Stimulated activated CD4-positive, alpha-beta T cell treated with anti-CD3 and anti-CD28 coated beads, Interleukin-1b, Interleukin-23, amount 100 ng/mL, for 4 hours (primary cell): ENCODE measurements at places on chromosomes 2 and 18.

DNA sequence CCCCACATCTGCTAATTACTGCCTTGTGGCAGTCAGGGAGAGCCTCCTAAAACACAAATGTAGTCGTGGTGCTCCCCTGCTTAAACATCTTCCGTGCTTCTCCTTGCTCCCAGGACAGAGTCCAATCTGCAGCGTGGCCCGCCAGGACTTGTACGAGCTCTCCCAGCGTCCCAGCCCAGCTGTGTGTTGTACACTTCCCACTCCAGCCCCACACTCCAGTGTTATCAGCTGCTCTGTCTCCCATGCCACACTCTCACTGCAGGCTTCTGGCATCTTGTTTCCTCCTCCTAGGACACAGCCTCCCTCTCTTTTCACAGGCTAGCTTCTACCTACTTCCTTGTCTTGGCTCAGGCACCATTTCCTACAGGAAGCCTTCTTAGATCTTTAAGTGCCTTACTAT, 199.4 kb downstream of the ALPK2 start:
- DNase-seq: no peak

DNA sequence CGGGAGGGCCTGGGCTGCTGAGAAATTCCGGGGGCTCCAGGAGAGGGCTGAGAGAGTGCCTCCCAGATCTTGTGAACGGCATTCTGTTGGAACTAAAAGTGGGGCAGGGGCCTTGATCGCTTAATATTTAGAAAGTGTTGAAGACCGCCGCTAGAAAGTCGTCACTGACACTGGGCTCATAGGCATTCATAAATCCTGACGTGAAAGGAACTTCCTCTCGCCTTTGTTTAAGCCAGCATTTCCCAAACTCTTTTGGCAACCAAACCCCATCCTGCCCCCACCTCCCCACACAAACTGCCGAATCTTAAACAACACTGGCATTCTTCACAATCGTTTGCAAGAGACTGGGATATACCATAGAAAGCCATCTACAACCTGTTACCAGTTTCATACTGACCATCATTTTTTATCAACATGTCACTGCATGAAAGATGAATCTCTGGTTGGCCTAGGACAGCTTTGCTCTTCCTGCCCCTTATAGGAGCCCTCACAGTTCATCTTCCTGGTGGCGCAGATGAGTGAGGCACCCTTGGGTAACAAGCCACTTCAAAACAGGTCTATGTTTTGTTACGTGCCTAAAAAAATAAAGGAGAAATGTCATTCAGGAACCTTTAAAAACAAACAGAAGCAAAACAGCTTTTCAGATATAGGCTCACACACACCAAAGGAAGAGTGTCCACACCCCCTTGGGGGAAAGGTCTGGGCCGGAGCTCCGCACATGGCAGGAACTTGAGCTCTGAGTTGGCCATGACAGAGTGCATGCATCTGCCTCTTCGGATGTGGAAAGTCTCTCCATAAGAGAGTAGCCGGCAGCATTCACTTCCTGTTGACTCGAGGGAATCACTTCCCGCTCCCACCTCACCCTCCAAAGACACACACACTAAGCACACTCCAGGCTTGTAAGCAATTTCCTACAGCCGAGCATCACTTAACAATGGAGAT, 13.0 kb downstream of the MTERF4 start:
- DNase-seq: no peak

DNA sequence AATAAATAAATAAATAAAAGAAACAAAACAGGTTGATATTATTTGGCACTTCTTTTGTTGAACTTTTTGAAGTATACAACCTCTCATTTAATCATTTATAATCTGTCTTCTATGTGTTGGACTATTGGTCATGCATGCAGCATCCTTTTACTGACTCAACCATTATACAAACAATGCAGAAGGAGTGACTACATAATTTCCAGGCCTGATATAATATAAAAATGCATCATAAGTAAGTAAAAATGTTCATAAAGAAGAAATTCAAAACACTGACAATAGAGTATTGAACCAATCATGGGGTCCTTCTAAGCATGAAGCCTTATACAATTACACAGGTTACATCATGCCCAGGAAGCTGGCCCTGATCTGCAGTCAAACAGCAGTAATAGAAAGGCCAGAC, 141.5 kb upstream of the FN1 start:
- DNase-seq: no peak

DNA sequence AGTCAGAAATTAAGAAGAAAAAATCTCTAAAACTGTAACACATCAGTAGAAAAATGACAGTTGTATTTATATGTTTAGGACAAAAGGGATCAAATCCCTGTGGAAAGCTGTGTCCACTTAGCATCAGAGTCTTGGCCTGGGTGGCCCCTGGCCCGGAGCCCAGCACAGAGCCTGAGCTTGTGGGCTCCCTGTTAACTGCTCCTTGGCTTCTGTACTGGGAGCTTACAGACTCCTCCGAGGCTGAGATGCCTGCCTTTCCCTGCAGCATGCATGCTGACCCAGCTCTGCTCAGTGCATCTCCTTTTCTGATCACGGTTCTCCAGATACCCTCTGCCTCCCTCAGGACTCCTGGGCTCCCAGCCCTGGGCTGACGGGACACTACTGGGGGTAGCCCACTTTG, 98.1 kb downstream of the DCDC2C start:
- no peak for DNase-seq

- no peak for DNase-seq
These were observed 121.6 kb upstream of the HNRNPA3 start for GRCh38 chr2:177090967-177091366.

DNA sequence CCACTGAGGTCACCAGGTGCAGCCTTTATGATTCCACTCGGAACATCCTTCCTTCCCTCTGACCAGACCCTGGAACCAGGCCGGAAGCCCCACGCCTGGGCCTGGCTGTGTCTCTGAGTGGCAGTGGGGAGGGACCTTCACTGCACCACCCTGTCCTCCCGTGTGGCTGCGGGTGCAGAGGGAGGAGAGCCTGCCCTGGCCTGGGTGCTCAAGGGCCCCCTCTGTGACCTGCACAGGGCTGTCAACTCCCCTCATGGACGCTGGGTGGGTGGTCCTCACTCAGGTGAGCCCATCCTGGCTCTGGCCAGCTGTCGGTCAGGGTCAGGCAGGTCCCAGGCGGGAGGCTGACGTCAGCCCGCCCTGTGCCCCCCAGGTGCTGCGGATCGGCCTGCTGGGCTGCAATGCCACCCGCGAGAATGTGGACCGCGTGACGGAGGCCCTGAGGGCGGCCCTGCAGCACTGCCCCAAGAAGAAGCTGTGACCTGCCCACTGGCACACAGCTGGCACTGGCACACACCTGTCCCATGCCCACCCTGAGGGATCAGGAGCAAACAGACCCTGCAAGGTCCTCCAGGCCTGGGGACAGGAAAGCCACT, 9.8 kb downstream of the AGXT start:
- no peak for DNase-seq

DNA sequence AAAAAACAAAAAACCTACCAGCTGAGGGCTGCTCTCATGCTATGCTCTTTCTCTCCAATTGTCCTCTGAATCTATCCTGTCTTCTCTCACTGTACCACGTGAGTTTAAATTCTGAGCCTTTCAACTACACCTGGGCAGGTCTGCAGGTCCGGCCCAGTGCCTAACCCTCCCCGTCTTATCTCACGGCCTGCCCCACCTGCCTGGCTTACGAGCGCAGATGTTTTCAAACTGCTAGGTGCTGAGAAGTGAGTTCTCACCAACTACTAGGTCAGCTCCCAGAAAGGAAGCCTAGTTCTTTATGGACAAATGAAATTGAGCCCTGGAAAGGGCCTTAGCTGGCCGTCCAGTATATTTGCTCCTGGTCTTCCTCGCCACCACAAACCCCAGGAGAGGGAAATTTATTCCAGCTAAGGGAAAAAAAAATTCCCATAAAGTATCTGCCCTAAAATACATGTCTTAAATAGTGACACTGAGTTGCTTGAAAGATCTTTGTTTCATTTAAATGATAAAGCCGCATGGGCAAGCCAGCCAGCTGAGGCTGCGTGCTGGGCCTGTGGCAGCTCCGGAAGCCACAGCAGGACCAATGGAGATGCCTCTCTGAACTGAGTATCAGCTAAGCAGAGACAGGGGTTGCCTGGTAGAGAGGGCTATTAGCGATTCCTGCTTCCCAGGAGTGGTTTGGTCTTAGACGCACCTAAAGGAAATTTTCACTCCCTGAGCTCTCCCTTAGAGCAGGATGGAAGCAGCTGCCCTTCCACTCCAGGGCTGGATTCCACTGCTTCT, 92.5 kb upstream of the NCK2 start:
- DNase-seq: no peak
